Caudate nucleus (tissue), 63 donors: ENCODE measurements at places on chromosomes 4 and X.

DNA sequence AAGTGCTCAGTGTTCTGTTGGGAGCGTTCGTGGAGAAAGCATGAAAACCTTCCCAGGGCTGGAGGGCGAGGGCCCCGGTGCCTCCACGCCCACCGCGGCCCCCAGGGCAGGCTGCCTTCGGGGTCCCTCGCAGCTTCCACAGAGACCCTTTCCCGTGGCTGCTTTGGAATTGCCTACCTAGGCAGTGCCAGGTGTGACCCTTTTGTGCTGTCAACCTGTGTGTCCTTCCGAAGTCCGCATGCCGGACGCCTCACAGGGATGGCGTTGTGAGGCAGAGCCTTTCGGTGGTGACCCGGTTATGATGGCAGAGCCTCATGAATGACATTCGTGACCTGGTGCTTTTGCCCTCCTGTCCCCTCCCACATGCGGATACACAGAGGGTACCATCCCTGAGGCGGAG lies 17.4 kb downstream of the TMEM175 start:
- DNase-seq: no peak

DNA sequence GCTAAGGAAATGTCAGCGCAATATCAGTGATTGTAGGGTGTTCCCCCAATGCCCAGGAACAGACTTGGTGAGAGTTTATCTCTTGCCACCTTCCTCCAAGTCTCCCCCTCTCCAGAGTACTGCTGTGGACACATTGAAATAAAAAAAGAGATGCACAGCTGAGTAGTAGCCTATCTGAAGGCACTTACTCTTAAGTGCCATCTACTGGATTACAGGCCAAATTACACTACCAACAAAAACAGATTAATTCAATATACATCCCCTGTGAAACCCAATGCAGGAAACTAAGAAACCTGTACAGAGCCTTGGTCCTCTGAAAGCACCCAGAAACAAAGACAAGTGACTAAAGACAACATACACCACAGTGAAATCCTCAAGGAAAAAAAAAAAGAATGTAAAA lies 460.3 kb downstream of the ZIC3 start:
- DNase-seq: no peak

DNA sequence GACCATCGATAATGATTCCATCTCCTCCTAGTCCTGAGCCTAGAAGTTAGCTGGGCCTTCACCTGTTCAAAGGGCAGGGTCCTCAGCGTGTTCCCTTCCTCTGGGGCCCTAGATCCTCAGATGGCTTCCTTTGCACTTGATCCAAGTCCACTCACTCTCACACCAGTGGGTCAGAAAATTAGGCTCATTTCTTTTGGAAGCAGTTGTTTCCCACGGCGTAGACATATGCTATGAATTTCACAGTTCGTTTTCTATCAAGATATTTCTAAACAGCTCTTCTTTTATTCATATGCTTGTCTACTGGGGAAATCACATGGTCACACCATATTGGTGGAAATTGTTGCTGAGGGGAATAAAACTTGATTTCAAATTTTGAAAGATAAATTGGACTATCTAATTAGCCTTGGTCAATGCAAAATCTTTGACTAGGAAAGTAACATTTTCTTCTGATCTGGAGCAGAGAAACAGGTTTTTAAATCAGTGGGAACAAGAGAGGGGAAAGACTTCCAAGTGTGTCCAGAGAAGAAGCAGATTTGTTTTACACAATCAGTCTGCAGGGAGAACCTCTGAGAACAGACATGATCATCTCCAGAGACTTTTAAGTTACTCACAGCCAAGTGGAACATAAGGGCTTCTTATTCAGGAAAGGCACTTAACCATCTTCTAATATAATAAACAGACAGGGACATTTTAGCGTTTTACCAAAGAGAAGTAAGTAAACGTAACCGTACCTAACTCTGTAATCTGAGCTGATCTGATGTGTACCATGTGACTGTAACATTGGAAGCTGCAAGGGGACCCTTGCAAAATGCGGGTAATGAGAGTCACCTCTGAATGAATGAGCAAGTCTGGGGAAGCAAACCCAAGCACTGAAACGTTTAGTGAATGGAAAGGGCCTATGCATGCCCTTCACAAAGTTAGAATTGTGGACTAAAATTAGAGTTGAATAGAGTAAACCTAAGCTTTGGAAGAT lies 455.7 kb upstream of the FAT1 start:
- no peak for DNase-seq

DNA sequence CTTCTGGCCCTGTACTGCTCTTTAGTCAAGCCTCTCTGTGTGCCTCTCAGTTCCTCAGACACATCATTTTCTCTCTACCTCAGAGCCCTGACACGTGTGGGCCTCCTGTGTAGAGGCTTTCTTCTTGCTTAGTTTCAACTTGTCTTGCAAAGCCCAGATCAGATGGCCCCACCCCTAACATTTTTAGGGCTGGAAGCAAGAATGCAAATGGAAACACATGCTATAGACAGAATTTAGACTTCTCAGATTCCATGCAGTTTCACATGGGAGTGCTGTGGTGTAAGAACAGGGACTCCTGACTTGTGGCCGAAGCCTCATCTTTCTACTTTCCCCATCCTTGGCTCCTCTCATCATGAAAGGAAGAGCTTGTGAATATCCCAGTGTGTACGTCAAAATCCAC lies 350.7 kb downstream of the DCHS2 start:
- DNase-seq: no peak

DNA sequence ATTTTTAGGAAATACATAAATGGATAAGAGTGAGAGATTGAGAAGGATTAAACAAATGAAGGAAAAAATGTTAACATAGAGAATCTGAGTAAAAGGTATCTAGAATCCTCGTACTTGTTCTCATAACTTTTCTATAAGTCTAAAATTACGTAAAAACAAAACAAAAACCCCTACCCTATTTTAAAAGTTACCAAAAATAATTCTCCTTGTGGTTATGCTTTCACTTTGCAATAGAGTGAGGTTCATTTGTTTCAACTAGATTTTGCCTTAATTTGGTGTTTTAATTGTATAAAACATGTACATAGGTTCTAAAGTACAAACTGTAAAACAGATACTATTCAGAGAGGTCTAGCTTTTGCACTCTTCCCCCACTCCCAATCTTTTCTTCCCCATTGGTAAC lies 3.8 kb upstream of the GPR34 start:
- DNase-seq: no peak
